ENCODE measurements at places on chromosomes 16 and 17.

- no peak overlapping the region for H3K27ac ChIP-seq
- DNase-seq: no peak
- no peaks in the 10 kb centered on the region for H3K4me1 ChIP-seq
- H3K4me3 ChIP-seq: no peak overlapping the region
- peaks cover 6% of the 10 kb centered on the region for H3K27me3 ChIP-seq
Observed at GRCh38 chr17:41393826-41394225, 3.6 kb downstream of the KRT31 start.

DNA sequence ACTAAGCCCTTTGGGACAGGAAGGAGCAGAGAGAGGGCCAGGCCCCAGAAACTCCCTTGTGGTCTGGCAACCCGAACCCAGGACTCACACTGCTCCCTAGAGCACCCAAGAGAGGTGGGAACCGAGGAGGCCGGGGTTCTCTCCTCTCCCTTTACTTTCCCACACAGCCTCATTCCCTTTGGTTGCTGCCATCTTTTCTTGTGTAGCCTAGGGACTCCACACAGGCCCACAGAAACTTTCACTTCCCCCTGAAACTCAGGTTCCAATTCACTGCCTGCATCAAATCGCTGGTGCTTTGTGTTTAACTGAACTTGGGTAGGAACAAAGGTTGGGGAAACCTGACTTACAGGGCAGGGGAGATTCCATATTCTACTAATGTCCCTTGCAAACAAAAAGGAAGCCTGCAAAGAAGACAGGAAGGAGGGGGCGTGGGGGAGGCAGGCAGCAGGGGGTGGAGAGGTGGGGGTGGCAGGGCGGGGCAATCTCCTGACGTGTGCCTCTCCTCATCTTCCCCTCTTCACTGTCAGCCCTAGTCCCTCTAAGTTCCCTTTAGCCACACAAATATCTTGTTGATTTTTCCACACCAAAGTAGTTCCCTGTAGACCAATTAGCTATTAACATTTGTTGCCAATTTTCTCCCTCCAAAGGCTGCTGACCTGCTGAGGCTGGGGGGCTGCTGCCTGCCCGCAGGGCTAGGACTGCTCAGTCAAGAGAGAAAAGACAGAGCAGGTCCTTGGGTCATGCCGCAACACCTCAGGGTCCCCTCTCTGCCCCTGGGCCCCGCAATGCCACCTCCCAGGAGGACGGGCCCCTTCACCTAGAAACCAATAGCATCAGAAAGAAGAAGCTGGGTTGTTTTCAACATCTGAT is 8.0 kb downstream of the ST3GAL2 start:
- H3K36me3 ChIP-seq: peaks cover 2% of the 10 kb centered on the region
- DNase-seq: peak; percentile 42
- H3K4me3 ChIP-seq: peak overlapping the region; percentile 73
- peak overlapping the region; percentile 88 for H3K27ac ChIP-seq

- no peaks in the 10 kb centered on the region for H3K36me3 ChIP-seq
- no peak for DNase-seq
- H3K4me1 ChIP-seq: no peaks in the 10 kb centered on the region
- H3K4me3 ChIP-seq: no peak overlapping the region
- H3K27ac ChIP-seq: no peak overlapping the region
- no peaks in the 10 kb centered on the region for H3K27me3 ChIP-seq
Observed at GRCh38 chr16:80008857-80009256, 408.3 kb upstream of the MAF start.

- no peaks in the 10 kb centered on the region for H3K36me3 ChIP-seq
- no peak overlapping the region for H3K27ac ChIP-seq
- no peaks in the 10 kb centered on the region for H3K4me1 ChIP-seq
Observed at GRCh38 chr17:71866095-71866494, 254.7 kb upstream of the SOX9 start.

GRCh38 chr17:47604598-47604927 is 45.2 kb upstream of the KPNB1 start:
- no peak overlapping the region for H3K4me3 ChIP-seq
- H3K27ac ChIP-seq: peak overlapping the region; percentile 78
- peaks cover 4% of the 10 kb centered on the region for H3K36me3 ChIP-seq
- H3K27me3 ChIP-seq: no peaks in the 10 kb centered on the region
